Tongue (tissue), 3 donors: ENCODE measurements at places on chromosomes 7 and 10.

- DNase-seq, result no peak
Measured at GRCh38 chr7:46107610-46108217, 186.6 kb upstream of the IGFBP3 start.

GRCh38 chr7:482521-483083 is 37.0 kb downstream of the PDGFA start:
- DNase-seq, result no peak

GRCh38 chr10:35336921-35337823 is 863 bp downstream of the CCNY start:
- DNase-seq, result peak; percentile 42

- DNase-seq, result no peak
Measured at GRCh38 chr7:140048989-140049338, 13.8 kb downstream of the PARP12 start.

- no peak for DNase-seq
Measured at GRCh38 chr10:71863203-71863602, 12.2 kb upstream of the PSAP start.

DNA sequence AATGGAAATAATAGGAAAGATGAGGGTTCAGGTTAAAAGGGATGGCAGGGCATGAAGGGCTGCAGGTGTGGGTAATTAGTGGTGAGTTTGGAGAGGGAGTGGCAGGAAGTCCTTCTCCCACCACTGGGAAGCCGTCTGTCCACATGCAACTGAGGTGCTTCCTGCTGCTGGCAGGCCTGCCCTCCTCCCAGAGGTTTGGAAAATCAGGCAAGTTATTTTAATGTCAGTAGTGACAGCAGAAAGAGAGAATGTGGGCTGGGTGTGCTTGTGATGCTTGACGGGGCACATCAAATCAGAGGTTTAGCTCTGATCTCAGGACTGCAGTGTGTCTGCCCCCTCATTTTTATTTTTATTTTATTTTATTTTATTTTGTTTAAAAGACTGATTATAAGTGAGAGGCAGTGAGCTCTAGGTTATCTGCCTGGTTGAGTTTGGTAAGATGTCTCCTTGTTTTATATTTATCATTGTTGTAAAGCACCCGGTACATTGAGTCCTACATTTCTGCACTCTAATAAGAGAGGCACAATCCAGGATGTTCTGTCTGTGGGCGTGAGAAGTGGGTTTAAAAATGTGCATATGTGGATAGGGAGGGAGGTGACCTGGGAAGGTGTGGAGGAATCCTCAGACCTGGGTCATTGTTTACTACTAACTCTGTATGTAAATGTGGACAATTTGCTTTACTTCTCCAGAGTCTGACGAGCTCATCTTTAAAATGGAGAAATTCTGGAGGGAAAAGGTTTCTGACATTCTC is 504.4 kb downstream of the LRMDA start:
- DNase-seq, result no peak

GRCh38 chr10:31912289-31912688 is 16.3 kb downstream of the ARHGAP12 start:
- no peak for DNase-seq

DNA sequence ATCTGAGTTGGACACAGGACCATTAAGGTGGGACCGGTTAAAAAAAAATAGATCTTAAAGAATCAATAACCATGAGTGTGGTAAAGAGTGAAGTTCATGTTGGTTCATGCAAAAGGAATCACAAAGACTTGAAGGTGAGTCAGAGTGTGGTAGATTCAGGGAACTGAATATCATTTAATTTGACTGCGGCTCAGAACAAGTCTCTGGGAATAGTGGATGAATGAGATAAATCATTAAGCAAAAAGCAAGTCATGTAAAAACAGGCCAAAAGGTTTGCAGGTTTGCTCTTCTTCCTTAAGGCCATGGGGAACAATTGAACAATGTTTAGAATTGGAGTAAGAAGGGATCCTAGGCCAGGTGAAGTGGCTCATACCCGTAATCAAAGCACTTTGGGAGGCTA is 385.8 kb downstream of the ETV1 start:
- no peak for DNase-seq

DNA sequence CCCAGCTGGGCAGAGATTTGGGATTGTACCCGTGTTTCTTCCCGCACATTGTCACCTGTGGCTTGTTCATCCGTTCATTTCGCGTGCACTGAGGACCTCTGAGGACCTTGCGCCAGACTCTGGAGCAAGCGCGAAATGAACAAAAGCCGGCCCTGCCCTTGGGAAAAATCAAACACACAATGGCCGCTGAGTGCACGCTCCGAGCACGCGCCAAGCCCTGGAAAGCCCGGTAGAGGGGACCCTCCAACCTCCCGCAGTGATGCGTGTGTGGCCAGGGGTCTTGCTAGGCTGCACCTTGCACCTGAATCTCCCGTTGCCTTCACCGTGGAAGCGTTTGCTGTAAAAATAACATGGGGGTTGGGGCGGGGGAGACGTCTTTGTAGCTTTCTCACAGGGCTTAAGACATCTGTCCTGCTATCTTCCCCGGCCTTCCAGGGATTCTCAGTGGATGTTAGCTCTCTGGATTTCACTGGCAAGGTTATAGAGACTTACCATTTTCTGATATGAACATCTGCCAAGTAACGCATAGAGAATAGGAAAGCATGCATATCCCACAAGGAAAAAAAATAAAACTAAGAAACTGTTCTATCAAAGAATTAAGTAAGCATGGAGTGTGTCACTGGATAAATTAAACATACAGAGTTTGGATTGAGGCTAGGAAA is 37.3 kb downstream of the ZNF777 start:
- peak; percentile 12 for DNase-seq

DNA sequence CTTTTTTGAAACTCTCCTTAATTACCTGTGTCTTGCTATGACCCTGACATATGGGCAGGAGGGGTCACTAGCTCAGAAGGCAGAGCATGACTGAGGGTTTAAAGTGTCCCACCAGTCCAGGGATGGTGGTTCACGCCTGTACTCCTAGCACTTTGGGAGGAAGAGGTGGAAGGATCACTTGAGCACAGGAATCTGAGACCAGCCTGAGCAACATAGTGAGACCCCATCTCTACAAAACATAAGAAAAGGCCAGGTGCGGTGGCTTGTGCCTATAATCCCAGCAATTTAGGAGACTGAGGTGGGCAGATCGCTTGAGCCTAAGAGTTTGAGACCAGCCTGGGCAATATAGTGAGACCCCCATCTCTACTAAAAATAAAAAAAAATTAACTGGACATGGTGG is 133.8 kb downstream of the TMEM178B start:
- DNase-seq, result no peak

- peak; percentile 96 for DNase-seq
Measured at GRCh38 chr10:13371897-13372470, 23.9 kb upstream of the SEPHS1 start.

DNA sequence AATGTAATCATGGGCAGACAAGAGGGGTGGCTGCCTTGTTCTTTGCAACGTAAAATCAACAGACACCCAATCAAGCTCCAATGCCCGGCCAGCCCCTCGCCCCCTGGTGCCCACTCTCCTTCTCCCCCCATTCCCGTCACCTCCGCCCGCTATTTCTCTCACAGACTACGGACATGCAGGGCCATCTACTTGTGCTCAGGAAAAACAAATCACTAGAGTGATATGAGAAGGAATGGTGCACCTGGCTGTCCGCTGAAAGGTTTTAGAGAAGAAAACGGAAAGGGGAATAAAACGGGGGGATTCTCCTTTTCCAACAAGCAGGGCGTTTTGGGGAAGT is 396 bp downstream of the GRM8 start:
- peak; percentile 4 for DNase-seq

DNA sequence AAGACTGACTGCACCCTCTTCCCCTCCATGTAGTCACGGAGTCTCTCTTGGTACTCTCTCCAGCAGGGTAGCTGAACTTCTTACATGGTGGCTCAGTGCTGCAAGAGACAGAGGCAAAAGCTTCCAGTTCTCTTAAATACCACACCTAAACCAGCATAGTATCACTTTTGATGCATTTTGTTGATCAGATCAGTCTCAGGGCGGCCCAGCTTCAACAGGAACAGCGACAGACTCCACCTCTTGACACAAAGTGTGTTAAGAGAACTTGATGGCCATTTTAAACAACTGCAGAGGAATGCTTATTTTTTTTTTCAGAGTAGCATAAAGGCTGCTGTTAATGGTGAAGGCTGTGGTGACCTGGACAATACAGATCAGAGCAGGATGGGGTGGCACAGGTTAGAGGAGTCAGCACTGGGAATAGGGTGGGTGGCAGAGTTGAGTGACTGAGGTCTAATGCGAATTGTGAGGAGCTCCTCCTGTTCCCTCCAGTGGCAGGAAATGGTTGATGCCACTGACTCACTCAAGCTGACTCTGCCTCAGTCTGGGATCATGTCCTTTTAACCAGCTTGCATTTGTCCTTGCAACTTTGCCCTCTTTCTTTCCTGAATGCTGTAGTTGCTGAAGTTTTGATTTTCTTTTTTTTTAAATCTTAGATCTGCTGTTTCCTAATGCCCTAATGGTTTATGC is 17.3 kb downstream of the MGAM start:
- DNase-seq, result no peak

GRCh38 chr7:151689196-151689971 is 169.7 kb upstream of the RHEB start:
- no peak for DNase-seq

- no peak for DNase-seq
Measured at GRCh38 chr10:129878835-129879234, 85.2 kb downstream of the EBF3 start.

DNA sequence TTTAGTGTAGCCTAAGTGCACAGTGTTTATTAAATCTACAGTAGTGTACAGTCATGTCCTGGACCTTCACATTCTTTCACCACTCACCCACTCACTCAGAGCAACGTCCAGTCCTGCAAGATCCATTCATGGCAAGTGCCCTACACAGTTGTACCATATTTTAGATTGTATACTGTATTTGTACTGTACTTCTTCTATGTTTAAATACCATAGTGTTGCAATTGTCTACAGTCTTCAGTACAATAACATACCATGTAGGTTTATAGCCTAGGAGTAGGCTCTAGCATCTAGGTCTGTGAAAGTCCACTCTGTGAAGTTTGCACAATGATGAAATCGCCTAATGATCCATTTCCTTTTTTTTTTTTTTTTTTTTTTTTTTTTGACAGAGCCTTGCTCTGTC is 12.0 kb downstream of the EEPD1 start:
- no peak for DNase-seq

- DNase-seq, result no peak
Measured at GRCh38 chr7:36103837-36104561, 49.1 kb upstream of the EEPD1 start.

GRCh38 chr10:77845451-77845850 is 81.1 kb downstream of the DLG5 start:
- no peak for DNase-seq

- no peak for DNase-seq
Measured at GRCh38 chr7:85413718-85414117, 226.9 kb upstream of the SEMA3D start.

- peak; percentile 16 for DNase-seq
Measured at GRCh38 chr7:115953592-115954255, 76.8 kb downstream of the TFEC start.

- peak; percentile 70 for DNase-seq
Measured at GRCh38 chr7:665736-666453, 60.6 kb upstream of the DNAAF5 start.

DNA sequence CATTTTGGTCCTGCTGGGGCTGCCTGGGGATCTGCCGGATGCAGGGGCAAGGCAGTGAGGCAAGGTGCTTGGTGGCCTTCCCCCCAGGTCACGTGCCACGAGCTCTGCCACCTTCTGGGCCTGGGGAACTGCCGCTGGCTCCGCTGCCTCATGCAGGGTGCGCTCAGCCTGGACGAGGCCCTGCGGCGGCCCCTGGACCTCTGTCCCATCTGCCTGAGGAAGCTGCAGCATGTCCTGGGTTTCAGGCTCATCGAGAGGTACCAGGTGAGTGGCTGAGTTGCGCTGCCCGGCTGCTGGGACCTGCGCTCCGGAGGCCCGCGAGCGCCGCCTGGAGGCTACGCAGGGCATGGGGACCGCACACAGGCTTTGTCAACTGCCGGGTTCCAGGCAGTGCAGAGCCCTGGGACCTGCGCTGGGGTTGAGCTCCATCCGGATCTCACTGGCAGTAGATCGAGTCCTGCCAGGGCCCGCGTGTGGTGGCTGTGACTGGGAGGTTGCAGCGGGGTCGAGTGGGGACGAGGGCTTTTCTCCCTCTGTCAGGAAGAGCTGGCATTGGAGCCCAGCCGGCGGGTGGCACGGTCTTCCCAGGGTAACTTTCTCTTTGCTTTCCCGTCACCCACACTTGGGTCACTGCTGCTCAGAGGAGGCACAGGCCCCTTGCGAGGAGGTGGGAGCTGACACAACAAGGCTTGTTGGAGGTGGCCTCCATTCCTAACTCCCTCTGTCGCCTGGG is 21.7 kb downstream of the AMZ1 start:
- peak; percentile 79 for DNase-seq
